ENCODE measurements at places on chromosomes 5 and 9.

GRCh38 chr5:102778478-102778877, 23.4 kb downstream of the PAM start:
- no peak for DNase-seq

- no peak for DNase-seq
Measured at GRCh38 chr9:118962426-118962825, 406.8 kb downstream of the BRINP1 start.

- no peak for DNase-seq
Measured at GRCh38 chr9:13487498-13487897, 208.0 kb upstream of the MPDZ start.

DNA sequence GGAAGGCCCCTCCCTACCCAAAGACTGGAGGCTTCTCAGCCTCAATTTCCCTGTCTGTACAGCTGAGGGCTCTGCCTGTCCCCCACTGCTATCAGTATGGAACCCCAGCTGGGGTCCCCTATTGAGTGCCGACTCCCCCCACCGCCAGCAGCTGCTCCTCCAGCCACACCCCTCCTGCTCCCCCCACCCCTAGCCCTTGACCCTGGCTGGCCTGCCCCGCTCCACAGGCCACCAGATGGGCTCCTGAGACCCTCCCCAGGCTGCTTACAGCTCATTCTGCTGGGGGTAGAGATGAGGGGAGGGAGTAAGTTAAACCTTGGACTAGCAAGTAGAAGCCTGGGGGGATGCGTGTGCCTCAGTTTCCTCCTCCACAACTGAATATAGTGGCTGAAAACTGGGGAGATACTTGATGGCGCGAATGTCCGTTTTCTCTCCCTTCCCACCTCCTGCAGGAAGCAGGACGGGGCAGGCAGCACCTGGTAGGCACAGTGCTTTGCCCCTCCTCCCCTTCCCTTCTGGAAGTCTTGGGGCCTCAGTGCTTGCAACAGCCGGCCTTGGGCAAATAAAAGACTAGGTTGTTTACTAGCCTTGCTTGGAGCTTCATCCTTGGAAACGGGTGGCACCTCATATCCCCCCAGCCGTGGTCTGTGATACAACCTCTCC, 19.1 kb downstream of the URM1 start:
- DNase-seq = no peak

DNA sequence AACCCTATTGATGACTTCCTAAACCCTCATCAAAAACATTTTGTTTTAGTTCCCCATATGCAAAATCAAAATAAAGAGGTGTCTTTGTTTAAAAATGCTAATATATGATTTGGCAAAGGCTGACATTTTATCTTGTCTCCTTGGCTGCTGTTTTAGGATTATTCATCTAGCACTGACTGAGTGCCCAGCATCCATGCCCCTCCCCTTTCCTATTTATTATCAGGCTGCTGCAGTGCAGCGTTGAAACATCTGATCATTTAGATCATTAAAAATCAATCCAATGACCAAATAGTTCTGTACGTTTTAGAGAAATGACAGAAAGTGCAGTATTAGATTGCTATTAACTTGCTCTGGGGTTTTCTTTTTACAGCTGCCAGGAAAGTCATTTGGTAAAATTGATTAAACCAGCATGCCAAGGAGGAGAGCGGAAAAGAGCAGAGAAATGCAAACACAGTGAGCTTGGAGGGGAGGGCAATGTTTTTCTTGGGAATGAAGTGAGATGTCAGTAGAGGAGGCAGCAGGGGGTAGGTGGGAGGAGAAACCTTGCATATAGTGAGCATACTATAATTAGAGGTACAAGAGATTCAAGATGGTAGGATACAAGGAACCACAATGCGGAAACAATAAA, 286.3 kb downstream of the PDE4D start:
- DNase-seq = no peak

DNA sequence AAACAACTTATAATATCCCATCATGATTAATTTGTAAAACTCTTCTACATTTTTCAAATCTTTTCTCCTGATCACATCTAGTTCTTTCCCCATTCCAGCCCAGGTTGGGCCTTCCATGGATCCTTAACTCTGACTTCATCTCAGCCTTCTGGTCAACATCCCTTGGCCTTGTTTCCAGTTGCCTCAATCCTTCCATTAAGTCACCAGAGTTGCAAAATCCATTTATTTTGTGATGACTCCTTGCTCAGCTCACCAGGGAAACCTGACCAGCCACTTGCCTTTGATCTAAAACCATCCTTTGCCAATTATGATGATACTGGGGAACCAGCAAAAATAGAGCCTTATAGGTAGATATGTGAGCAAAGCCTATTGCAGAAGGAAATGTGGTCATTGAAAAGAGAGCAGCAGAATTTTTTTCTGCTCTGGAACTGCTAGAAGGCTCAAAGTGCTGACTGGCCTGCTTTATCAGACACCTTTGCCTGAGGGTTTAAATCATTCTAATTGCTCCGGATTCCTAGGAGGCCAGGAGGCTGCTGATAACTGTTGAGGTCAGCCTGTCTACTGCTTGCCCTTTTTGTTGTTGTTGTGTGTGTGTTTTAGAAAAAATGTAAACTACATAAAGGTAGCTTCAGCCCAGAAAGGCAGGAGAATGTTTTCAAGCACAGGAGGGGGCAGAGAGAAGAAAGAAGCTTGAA, 512.2 kb upstream of the GRIA1 start:
- DNase-seq = no peak

DNA sequence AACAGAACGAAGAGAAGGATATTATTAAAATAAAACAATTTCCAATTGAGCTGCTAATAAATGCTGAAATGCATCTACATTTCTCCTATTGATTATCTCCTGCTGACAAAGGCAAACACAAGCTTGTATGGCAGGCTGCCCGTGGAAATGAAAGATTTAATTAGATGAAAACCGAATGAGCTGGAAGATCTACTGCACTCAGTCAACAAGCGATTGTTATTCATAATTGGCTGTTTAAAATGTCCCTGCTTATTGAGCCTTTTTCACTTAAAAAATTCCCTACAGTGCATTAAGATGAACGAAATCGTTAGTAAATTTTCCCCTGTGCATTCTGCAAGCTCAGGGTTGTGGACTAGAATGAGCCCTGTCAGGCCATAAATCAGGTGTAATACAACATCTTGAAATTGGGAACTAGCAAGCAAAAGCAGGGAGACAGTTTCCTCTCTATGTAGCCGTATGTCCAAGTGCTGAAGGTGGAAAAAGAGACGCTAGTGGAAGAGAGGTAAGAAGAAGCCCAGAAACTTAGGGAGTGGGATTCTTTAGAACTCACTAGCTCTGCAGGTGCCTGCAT, 28.5 kb upstream of the KIF4B start:
- no peak for DNase-seq

- DNase-seq = no peak
Measured at GRCh38 chr9:109442716-109443115, 55.4 kb downstream of the PTPN3 start.

DNA sequence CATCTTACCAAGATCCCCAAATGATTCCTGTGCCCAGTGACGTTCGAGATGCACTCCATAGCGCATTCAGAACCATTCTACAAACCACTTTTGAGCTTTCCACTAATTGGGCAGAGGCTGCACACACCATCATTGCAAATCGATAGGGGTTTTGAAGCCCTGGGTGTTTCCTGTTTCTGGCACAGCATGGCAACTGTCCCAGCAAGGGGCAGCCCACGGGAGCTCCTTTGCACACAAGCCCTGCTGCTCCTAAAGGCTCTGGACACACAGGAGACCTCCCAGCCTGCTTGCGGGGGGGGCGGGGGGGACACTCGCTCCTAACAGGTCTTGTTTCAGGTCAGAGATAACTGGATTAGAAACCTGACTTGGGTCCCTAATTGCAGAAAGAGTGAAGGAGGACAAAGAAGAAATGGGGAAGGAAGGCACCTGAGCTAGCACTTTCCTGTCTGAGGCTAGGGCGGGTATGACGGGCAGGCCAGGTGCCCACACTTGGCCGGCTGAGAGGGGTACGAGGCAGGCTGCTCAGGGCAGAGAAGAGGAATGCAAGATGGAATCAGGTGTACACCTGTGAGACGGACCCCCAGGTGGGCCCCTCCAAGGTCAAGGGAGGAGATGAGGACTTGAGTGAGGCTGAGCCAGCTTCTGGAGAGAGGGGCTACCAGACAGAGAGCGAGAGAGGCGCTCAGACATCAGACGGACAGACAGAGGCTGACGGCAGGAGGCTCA, 820 bp downstream of the FBP1 start:
- no peak for DNase-seq

GRCh38 chr9:136047076-136047774, 47.9 kb downstream of the NACC2 start:
- no peak for DNase-seq

DNA sequence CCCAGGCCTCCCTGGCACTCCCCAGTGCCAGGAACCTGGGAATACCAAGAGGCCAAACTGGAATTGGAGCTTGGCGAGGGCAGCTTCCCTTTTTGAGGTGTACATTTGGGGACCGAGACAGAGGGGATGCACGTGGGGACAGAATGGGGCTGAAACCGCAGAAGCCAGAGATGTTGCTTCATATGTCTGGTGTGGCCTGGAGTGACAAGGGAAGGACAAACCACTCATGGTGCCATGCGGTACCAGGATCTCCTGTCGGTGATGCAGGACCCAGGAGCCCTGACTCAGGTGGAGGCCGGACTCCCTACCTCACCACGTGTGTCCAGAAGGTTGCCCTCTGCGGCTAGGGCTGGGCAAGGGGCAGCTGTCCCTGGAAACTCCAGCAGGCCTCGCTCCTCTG, 4.0 kb upstream of the CSF2 start:
- no peak for DNase-seq

DNA sequence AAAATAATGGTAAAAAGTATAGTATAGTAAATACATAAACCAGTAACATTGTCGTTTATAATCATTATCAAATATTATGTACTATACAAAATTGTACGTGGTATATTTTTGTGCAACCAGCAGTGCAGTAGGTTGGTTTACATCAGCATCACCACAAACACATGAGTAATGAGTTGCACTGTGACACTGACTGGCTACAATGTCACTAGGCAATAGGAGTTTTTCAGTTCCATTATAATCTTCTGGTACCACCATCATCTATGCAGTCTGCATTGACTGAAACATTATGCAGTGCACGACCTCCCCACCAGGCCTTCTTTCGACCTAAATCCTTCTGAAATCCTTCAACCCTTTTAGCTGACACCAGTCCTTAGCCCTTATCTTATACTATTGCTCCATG, 105.8 kb downstream of the SREK1 start:
- no peak for DNase-seq

- no peak for DNase-seq
Measured at GRCh38 chr5:79172269-79172668, 60.7 kb downstream of the BHMT start.

DNA sequence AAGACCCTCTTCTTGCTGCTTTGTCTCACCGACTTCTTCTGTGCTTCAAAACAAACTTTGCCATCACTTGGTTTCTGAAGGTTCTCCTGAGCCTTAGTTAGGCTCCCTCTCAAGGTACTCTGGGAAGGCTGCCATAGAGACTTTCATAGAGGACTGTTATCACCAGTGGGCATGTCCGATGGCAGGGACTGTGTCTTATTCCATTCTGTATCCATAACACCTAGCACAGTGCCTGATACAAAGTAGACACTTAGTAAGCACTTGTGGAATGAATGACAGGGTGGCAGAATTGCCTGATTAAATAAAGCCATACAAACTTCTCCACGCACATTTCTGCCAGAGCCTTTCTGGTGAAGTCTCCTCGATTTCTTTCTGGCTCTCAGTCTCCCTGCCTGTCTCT, 32.7 kb downstream of the AGXT2 start:
- no peak for DNase-seq

DNA sequence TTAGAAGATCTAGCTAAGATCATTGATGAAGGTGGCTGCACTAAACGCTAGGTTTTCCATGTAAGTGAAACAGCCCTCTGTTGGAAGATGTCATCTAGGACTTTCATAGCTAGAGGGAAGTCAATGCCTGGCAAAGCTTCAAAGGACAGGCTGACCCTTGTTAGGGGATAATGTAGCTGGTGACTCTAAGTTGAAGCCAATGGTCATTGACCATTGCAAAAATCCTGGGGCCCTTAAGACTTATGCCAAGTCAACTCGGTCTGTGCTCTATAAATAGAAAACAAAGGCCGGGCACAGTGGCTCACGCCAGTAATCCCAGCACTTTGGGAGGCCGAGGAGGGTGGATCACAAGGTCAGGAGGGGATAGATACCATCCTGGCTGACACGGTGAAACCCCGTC, 26.6 kb upstream of the FIBCD1 start:
- DNase-seq = no peak

DNA sequence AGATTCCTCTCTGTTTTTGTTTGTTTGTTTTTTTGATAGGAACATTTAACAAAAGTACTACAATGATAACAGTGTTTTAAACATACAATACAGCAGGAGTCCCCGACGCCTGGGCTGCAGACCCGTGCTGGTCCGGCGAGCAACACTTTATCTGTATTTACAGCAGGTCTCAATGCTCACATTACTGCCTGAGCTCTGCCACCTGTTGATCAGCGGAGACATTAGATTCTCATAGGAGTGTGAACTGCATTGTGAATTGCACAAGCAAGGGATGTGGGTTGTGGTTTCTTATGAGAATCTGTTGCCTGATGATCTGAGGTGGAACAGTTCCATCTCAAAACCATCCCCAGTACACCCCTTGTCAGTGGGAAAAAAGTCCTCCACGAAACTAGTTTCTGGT, 1068.5 kb upstream of the CDH10 start:
- no peak for DNase-seq

- DNase-seq = no peak
Measured at GRCh38 chr5:156259618-156260017, 67.3 kb upstream of the SGCD start.

DNA sequence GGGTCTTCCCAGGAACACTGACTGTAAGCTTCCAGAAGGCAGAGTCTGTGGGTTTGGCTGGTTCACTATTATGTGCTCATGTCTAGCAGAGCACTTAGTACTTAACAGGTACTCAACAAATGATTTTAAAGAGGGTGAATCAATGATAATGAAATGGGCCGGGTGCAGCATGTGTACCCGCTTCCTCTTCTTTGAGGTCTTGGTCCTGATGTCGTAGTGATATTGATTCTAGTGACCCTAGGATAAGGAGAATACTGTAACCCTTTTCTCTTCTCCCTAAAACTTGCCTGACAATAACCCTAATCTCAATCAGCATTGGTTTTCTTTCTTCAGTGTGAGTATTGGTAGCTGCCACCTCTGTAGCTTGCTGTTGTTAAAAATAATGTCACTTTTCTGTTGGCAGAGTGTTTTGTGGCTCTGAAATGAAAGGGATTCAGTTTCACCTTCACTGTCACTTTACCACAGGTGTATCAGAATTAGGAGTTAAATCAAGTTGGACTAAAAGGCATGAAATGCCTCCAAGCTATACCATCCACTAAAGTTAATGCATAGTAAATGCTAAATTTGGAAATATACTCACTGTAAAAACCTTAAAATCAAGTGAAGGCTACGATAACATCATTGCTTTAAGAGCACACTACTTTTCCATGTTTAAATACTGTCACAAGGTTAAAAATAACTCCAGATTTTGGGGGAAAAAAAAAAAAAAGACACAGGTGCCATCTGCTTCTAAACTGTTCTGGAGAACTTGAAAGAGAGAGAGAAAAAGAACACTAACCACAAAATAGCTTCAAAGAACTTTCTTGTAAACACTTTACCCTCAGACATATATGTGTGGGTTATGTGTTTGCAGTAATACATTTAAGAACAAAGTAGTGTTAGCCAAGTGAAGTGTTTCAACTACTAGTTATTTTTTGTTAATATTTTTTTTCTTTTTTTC, 6.0 kb downstream of the CAMK4 start:
- no peak for DNase-seq

Measured in stimulated activated CD4-positive, alpha-beta T cell treated with anti-CD3 and anti-CD28 coated beads, Interleukin-12 subunit alpha, Interleukin-12 subunit beta, amount 100 ng/mL, for 4 hours (primary cell).